ENCODE measurements at places on chromosomes 3 and 15. TPM values are rescaled to one million over a fixed set of nuclear protein-coding genes. Genes with fewer than 3 reads are reported as not detected.

GRCh38 chr3:127000119-127000518 is 17.2 kb downstream of the PLXNA1 start:
- no peaks in the 10 kb centered on the region for H3K4me1 ChIP-seq
- no peaks in the 10 kb centered on the region for H3K27me3 ChIP-seq
- no peak overlapping the region for H3K27ac ChIP-seq
- no peaks in the 10 kb centered on the region for H3K36me3 ChIP-seq

GRCh38 chr15:83458381-83458780 is 11.2 kb downstream of the SH3GL3 start:
- H3K27me3 ChIP-seq = no peaks in the 10 kb centered on the region
- no peak for DNase-seq
- no peak overlapping the region for H3K27ac ChIP-seq
- H3K4me3 ChIP-seq = no peak overlapping the region
- no peaks in the 10 kb centered on the region for H3K36me3 ChIP-seq

GRCh38 chr15:98658831-98659699 is 10.7 kb downstream of the IGF1R start:
- no peaks in the 10 kb centered on the region for H3K27me3 ChIP-seq
- no peak overlapping the region for H3K4me3 ChIP-seq
- H3K4me1 ChIP-seq = peaks cover 10% of the 10 kb centered on the region

DNA sequence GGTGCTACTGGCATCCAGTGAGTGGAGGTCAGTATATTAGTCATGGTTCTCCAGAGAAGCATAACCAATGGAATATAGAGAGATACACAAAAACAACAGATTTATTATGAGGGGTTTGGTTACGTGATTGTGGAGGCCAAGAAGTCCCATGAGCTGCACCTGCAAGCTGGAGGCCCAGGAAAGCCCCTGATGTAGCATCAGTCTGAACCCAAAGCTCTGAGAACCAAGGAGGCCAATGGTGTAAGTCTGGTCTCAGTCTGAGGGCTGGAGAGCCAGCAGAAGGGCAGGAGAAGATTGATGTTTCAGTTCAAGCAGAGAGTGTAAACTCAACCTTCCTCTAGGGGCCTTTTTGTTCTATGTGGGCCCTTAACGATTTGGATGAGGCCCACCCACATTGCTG is 144.1 kb downstream of the KLF13 start:
- H3K36me3 ChIP-seq = no peaks in the 10 kb centered on the region
- no peak overlapping the region for H3K4me3 ChIP-seq
- H3K27ac ChIP-seq = no peak overlapping the region

UNC13C gene
- not detected for total RNA-seq

CHAC1 gene
- not detected for total RNA-seq

LRRIQ4 gene
- not detected for total RNA-seq

Data from uterus (tissue), 4 donors.